ENCODE measurements at places on chromosomes 4 and X. TPM values are rescaled to one million over a fixed set of nuclear protein-coding genes. Genes with fewer than 3 reads are reported as not detected.

GRCh38 chr4:27692868-27693634 is 832.4 kb downstream of the STIM2 start:
- no peaks in the 10 kb centered on the region for H3K36me3 ChIP-seq
- H3K4me1 ChIP-seq = no peaks in the 10 kb centered on the region
- H3K27me3 ChIP-seq = no peaks in the 10 kb centered on the region
- no peak overlapping the region for H3K4me3 ChIP-seq

DNA sequence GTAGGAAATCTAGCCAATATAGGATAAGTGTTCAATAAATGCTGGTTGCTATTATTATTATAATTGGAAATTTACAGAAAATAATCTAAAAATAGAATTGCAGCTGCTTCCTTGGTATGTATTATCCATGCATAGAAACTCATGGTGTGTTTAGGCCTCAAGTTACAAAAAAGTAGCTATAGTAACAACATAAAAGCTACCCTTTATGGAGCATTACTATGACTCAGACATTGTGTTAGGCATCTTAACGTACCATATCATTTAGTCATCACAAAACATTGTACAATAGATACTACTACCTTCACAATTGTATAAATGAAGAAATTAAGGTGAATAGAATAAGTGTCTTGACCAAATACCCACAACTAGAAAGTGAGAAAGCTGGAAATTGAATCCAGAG is 126.9 kb upstream of the NRK start:
- H3K27me3 ChIP-seq = no peaks in the 10 kb centered on the region
- DNase-seq = no peak
- H3K36me3 ChIP-seq = no peaks in the 10 kb centered on the region
- no peak overlapping the region for H3K4me3 ChIP-seq

DNA sequence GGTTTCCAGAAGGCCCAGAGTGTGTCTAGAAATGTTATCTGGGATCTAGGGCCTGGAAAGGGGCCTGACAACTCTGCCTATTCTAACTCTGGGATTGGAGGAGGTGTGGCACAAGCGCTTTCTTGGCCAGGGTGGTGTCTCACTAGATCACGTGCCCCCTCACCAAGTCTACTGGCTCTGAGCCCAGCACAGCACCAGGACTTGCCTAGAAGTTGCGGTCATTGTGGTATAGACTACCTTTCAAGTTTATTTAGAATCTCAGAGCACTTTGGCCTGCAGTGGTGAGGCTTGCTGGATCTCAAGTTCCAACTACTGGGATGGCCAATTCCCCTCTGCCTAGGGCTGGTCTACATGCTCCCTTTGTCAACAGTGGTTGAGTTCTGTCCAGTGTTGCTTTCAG is 223.3 kb upstream of the MAGEB2 start:
- H3K27ac ChIP-seq = no peak overlapping the region

GRCh38 chr4:15167743-15168142 is 165.5 kb downstream of the CPEB2 start:
- no peaks in the 10 kb centered on the region for H3K4me1 ChIP-seq
- no peak overlapping the region for H3K4me3 ChIP-seq
- peaks cover 17% of the 10 kb centered on the region for H3K27me3 ChIP-seq
- DNase-seq = no peak
- H3K27ac ChIP-seq = no peak overlapping the region

- no peaks in the 10 kb centered on the region for H3K27me3 ChIP-seq
- H3K36me3 ChIP-seq = peaks cover 68% of the 10 kb centered on the region
- H3K27ac ChIP-seq = no peak overlapping the region
- H3K4me3 ChIP-seq = no peak overlapping the region
- no peak for DNase-seq
These were observed 55.4 kb downstream of the HUWE1 start for GRCh38 chrX:53631156-53631555.

- no peak overlapping the region for H3K27ac ChIP-seq
- DNase-seq = no peak
- H3K36me3 ChIP-seq = no peaks in the 10 kb centered on the region
- no peak overlapping the region for H3K4me3 ChIP-seq
- peaks cover 3% of the 10 kb centered on the region for H3K4me1 ChIP-seq
These were observed 21.1 kb downstream of the KANTR start for GRCh38 chrX:53114864-53115549.

DNA sequence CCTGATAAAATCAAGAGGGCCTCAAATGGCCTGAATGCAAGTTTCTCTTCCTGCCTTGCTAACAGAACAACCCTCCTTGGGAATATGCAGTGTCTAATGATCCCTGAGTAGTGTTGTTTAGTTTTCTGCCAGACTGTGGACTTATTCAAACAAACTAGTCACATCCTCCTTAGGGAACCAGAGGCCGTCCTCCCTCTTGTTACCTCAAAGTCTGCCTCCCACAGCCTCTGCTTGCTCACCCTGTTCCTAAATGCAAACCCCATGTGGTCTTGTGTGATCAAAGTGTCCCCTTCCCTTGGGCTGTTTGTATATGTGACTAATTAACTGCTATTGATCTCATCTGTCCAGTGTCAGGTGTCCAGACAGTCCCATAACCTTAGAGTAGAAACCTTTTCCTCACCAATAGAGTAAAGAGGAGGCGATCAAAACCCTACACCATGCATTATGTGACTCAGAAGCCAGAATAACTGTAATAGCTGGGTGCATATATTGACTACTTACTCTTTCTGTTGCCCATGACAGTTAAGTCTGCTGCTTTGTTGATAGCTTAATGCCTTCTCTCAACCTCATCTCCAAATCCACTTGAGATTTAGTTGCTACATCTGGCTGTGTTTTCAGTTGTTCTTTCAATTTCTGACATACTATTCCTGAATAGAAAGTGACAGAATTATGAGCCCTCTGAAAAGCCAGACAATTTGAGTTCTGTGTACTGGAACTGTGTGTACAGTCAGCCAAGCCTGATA is 473.0 kb upstream of the NWD2 start:
- DNase-seq = no peak
- H3K27ac ChIP-seq = no peak overlapping the region
- no peak overlapping the region for H3K4me3 ChIP-seq
- no peaks in the 10 kb centered on the region for H3K36me3 ChIP-seq

DNA sequence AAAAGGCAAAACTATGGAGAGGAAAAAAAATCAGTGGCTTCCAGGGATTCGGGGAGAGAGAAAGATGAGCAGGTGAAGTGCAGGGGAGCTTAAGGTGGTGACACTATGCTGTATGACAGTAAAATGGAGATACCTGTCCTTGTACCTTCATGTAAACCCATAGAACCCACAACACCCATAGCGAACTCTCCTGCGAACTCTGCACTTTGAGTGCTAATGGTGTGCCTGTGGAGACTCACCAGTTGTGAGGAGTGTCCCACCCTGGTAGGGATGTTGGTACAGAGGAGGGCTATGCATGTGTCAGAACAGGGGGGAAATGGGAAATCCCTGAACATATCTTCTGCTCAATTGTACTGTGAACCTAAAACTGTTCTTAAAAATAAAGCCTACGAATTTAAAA is 42.8 kb downstream of the HMX1 start:
- no peak overlapping the region for H3K4me3 ChIP-seq
- H3K4me1 ChIP-seq = no peaks in the 10 kb centered on the region
- no peak overlapping the region for H3K27ac ChIP-seq
- peaks cover 1% of the 10 kb centered on the region for H3K27me3 ChIP-seq

GRCh38 chr4:151462554-151462953 is 53.6 kb downstream of the FHIP1A start:
- H3K36me3 ChIP-seq = no peaks in the 10 kb centered on the region
- H3K27ac ChIP-seq = no peak overlapping the region
- no peak for DNase-seq
- H3K4me1 ChIP-seq = no peaks in the 10 kb centered on the region

DNA sequence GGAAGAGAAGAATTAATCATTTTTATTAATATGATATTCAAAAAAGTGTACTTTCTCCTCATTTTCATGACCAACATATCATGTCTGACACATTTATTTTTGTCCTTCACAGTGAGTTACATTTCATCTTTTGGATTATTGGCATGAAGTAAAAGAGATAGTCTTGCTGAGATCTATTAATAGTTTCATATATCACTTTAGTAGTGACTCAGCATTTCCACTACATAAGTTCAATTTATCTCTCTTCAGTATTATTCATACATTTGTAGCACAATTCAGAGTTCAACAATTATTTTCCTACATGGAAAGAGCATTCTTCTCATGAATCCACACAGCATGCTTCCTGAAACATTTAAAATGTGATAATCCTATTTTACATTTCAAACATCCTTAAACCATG is 1461.1 kb downstream of the TECRL start:
- H3K4me1 ChIP-seq = no peaks in the 10 kb centered on the region
- no peak overlapping the region for H3K27ac ChIP-seq
- no peak for DNase-seq

- H3K27ac ChIP-seq = no peak overlapping the region
- no peak overlapping the region for H3K4me3 ChIP-seq
- no peaks in the 10 kb centered on the region for H3K27me3 ChIP-seq
- peak; percentile 6 for DNase-seq
- H3K4me1 ChIP-seq = peaks cover 3% of the 10 kb centered on the region
These were observed 10.6 kb downstream of the ASMTL start for GRCh38 chrX:1442016-1442665.

- no peaks in the 10 kb centered on the region for H3K27me3 ChIP-seq
- H3K4me3 ChIP-seq = peak overlapping the region; percentile 82
- peaks cover 60% of the 10 kb centered on the region for H3K4me1 ChIP-seq
- H3K36me3 ChIP-seq = peaks cover 16% of the 10 kb centered on the region
- H3K27ac ChIP-seq = peak overlapping the region; percentile 98
- DNase-seq = peak; percentile 88
These were observed 242.7 kb downstream of the BCOR start for GRCh38 chrX:39854772-39855747.

GRCh38 chr4:75030649-75031235 is 97.8 kb downstream of the PARM1 start:
- H3K27me3 ChIP-seq = peaks cover 2% of the 10 kb centered on the region
- H3K4me1 ChIP-seq = no peaks in the 10 kb centered on the region
- no peak overlapping the region for H3K4me3 ChIP-seq
- H3K27ac ChIP-seq = no peak overlapping the region
- no peak for DNase-seq

DNA sequence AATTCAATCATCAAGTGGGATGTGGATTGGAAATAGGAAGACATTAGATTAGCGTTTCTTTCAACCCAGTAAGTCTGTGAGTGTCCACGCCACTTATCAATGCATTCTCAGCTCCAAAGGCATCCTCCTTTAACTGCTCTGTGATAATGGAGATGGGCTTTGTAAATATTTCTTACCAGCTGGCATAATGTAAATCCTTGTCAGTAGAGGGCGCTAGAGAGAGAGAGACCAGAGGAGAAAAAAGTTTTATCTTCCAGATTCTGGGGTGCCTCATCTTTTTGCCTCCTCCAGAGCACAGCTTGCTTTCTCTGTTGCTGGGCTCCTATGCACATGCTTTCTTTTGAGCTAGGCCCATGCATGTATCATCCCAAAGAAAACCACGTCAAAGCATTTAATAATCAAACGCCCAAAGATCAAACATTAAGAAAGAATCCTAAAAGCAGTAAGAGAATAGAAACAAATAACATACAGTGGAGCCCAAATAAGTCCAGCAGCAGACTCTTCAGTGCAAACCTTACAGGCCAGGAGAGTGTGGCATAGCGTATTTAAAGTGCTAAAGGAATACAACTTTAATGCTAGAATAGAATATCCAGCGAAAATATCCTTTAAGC is 9.6 kb upstream of the MTMR1 start:
- no peak for DNase-seq
- H3K27me3 ChIP-seq = no peaks in the 10 kb centered on the region
- H3K36me3 ChIP-seq = no peaks in the 10 kb centered on the region
- H3K4me3 ChIP-seq = no peak overlapping the region
- no peak overlapping the region for H3K27ac ChIP-seq

DNA sequence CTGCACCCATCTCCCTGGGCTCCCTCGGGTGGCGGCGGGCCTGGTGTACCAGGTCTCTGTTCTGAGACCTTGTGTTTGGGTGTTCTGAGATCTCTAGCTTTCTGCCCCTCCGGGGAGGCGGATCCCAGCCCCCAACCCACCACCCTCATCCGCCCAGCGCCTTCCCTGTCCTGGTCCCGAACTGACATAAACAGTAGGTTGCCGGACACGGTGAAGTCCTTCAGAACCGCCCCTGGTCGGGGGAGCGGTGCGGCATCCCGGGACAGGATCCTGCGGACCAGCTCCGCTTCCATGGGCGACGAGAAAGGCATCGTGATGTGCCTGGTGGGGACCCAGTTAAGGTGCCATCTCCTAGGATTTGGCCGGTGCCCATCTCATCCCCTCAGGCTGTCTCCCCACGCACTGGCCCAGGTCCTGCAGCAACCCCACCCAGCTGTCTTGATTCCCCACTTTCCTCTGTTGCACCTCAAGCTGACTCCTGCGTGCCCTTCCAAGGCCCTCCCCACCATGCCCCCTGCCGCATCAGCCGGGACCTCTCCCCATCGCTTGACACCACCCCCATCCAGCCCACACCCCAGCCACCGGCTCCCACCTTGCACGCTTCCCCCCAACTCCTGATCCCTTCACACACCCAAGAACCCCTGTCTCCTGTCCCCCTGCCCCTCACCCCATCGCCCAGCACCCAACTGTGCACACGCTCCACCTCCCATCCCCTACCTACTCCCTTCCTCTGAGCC is 900 bp downstream of the CTAG2 start:
- H3K36me3 ChIP-seq = no peaks in the 10 kb centered on the region
- no peak for DNase-seq
- H3K4me3 ChIP-seq = no peak overlapping the region
- H3K27ac ChIP-seq = no peak overlapping the region

- H3K27ac ChIP-seq = no peak overlapping the region
- H3K27me3 ChIP-seq = peaks cover 3% of the 10 kb centered on the region
- H3K4me3 ChIP-seq = no peak overlapping the region
- H3K4me1 ChIP-seq = peaks cover 34% of the 10 kb centered on the region
- no peak for DNase-seq
- H3K36me3 ChIP-seq = peaks cover 3% of the 10 kb centered on the region
These were observed 4.8 kb upstream of the EXOSC9 start for GRCh38 chr4:121796283-121796682.

GRCh38 chrX:338281-338835 is 19.8 kb upstream of the GTPBP6 start:
- H3K4me3 ChIP-seq = no peak overlapping the region
- peaks cover 22% of the 10 kb centered on the region for H3K36me3 ChIP-seq
- H3K27me3 ChIP-seq = no peaks in the 10 kb centered on the region

GRCh38 chr4:169818063-169818679 is 60.4 kb upstream of the HPF1 start:
- H3K27ac ChIP-seq = no peak overlapping the region
- no peaks in the 10 kb centered on the region for H3K36me3 ChIP-seq
- H3K4me1 ChIP-seq = no peaks in the 10 kb centered on the region

- no peaks in the 10 kb centered on the region for H3K4me1 ChIP-seq
- no peak overlapping the region for H3K4me3 ChIP-seq
- H3K27me3 ChIP-seq = no peaks in the 10 kb centered on the region
- DNase-seq = peak; percentile 10
- no peak overlapping the region for H3K27ac ChIP-seq
These were observed 168.8 kb upstream of the FAM47A start for GRCh38 chrX:34300871-34301270.

- H3K4me1 ChIP-seq = no peaks in the 10 kb centered on the region
- H3K27ac ChIP-seq = no peak overlapping the region
- no peak for DNase-seq
- no peaks in the 10 kb centered on the region for H3K36me3 ChIP-seq
These were observed 153.5 kb upstream of the PJA1 start for GRCh38 chrX:69318651-69319340.

- no peaks in the 10 kb centered on the region for H3K36me3 ChIP-seq
- H3K4me3 ChIP-seq = no peak overlapping the region
- no peak for DNase-seq
These were observed 508.7 kb upstream of the HTR2C start for GRCh38 chrX:114075073-114075673.

TRPC3 gene
- total RNA-seq = 1.6 TPM

CLTRN gene
- total RNA-seq = 0.41 TPM

TCEAL2 gene
- total RNA-seq = 0.51 TPM

CFAP99 gene
- total RNA-seq = not detected

HMGN5 gene
- 5.4 TPM for total RNA-seq

GAGE12H gene
- not detected for total RNA-seq

ARMCX2 gene
- total RNA-seq = 8.7 TPM

HTN3 gene
- total RNA-seq = not detected

RNF113A gene
- 23.1 TPM for total RNA-seq

DNAAF6 gene
- not detected for total RNA-seq
